Neural progenitor cell (in vitro differentiated cells): ENCODE measurements at places on chromosomes 5 and 9. TPM values are rescaled to one million over a fixed set of nuclear protein-coding genes. Genes with fewer than 3 reads are reported as not detected.

- peak; percentile 7 for DNase-seq
- no peaks in the 10 kb centered on the region for H3K4me1 ChIP-seq
- H3K27me3 ChIP-seq = no peaks in the 10 kb centered on the region
- H3K27ac ChIP-seq = no peak overlapping the region
- no peak overlapping the region for H3K4me3 ChIP-seq
These were observed 167.2 kb downstream of the HMHB1 start for GRCh38 chr5:143979044-143979690.

- no peaks in the 10 kb centered on the region for H3K36me3 ChIP-seq
- H3K4me1 ChIP-seq = peaks cover 15% of the 10 kb centered on the region
- DNase-seq = peak; percentile 86
- H3K27ac ChIP-seq = no peak overlapping the region
These were observed 6.2 kb downstream of the NKX2-5 start for GRCh38 chr5:173228639-173229381.

- H3K27ac ChIP-seq = no peak overlapping the region
- H3K4me1 ChIP-seq = no peaks in the 10 kb centered on the region
- H3K27me3 ChIP-seq = no peaks in the 10 kb centered on the region
- peak; percentile 42 for DNase-seq
These were observed 7.7 kb downstream of the MAPK9 start for GRCh38 chr5:180284149-180284548.

GRCh38 chr5:145752947-145753346 is 82.2 kb downstream of the PRELID2 start:
- no peaks in the 10 kb centered on the region for H3K36me3 ChIP-seq
- peaks cover 15% of the 10 kb centered on the region for H3K4me1 ChIP-seq
- DNase-seq = peak; percentile 23
- no peaks in the 10 kb centered on the region for H3K27me3 ChIP-seq

GRCh38 chr5:73728493-73729273 is 102.7 kb downstream of the ARHGEF28 start:
- H3K27me3 ChIP-seq = no peaks in the 10 kb centered on the region
- no peak overlapping the region for H3K27ac ChIP-seq
- H3K4me3 ChIP-seq = no peak overlapping the region

DNA sequence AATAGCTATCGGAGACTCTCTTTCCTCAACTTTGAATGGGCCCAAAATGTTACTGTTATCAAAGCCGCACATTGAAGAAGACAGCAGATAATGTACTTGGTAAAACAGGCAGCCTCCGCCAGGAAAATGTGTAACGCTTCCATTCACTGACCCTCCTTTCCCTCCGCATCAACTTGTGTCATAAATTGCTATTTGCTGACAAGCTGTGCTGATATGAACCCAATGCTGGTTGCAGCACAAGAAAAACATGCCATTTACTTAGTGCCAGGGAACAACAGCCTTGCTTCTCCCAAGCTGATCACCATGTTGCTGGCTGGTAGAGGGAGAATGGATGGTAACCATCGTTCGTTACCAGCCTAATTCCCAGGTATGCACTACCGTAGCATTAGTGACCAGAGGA is 162.6 kb upstream of the PPP1R2B start:
- DNase-seq = no peak
- no peaks in the 10 kb centered on the region for H3K36me3 ChIP-seq
- no peak overlapping the region for H3K27ac ChIP-seq
- H3K27me3 ChIP-seq = no peaks in the 10 kb centered on the region
- H3K4me3 ChIP-seq = no peak overlapping the region
- H3K4me1 ChIP-seq = peaks cover 21% of the 10 kb centered on the region

C5orf52 gene
- not detected in 2 replicates for total RNA-seq

GRCh38 chr5:75640826-75641225 is 29.6 kb downstream of the ANKDD1B start:
- no peak overlapping the region for H3K4me3 ChIP-seq
- no peak for DNase-seq
- no peaks in the 10 kb centered on the region for H3K36me3 ChIP-seq
- H3K4me1 ChIP-seq = no peaks in the 10 kb centered on the region

GRCh38 chr5:65144136-65144871 is 337.4 kb downstream of the ADAMTS6 start:
- peaks cover 20% of the 10 kb centered on the region for H3K4me1 ChIP-seq
- H3K36me3 ChIP-seq = no peaks in the 10 kb centered on the region
- H3K4me3 ChIP-seq = no peak overlapping the region

TLE1 gene
- total RNA-seq = 51.9 and 54.7 TPM in 2 replicates

FLT4 gene
- total RNA-seq = 2.3 and 13.9 TPM in 2 replicates

GRCh38 chr5:33850100-33850594 is 41.6 kb downstream of the ADAMTS12 start:
- DNase-seq = peak; percentile 52
- H3K4me3 ChIP-seq = no peak overlapping the region
- no peaks in the 10 kb centered on the region for H3K36me3 ChIP-seq

DNA sequence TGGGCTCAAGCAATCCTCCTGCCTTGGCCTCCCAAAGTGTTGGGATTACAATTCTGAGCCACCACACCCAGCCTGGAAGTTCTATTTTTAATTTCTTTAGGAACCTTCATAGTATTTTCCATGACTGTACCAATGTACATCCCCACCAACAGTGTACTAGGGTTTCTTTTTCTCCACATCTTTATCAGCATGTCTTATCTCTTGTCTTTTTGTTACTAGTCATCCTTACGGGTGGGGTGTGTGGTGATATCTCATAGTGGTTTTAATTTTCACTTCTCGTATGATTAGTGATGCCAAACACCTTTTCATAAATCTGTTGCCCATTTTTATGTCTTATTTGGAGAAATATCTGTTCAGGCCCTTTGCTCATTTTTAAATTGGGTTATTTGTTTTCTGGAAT is 123.0 kb upstream of the MEF2C start:
- DNase-seq = no peak
- no peak overlapping the region for H3K27ac ChIP-seq
- H3K36me3 ChIP-seq = no peaks in the 10 kb centered on the region
- no peaks in the 10 kb centered on the region for H3K27me3 ChIP-seq

DNA sequence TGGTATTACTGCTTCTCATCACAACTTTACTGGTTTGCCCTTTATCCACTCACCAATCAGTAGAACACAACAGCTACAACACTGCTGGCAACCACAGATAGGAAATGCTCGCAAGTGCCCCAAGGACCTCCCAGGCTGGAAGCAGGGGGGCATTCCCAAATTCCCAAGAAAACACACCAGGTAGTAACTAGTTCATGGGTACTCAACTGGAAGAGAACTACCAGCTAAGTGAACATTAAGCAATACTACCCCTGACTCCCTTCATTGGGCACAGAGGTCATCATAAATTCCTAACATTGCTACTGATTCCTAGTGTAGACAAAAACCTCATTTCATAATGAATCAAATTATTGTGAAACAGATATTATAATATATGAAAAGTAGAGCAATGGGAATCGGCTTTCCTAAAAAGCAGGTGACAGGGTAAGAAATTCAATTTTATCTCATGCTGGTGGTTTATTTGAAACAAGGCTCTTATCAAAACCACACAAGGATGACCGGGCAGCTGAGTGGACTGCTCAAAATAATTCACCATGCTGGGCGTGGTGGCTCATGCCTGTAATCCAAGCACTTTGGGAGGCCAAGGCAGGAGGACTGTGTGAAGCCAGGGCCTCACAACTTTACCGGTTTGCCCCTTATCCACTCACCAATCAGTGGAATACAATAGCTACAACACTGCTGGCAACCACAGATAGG is 81.6 kb downstream of the TLE1 start:
- H3K36me3 ChIP-seq = peaks cover 7% of the 10 kb centered on the region
- DNase-seq = no peak
- no peak overlapping the region for H3K4me3 ChIP-seq
- H3K4me1 ChIP-seq = peaks cover 11% of the 10 kb centered on the region

EDIL3 gene
- total RNA-seq = 7.8 and 13.8 TPM in 2 replicates

DNA sequence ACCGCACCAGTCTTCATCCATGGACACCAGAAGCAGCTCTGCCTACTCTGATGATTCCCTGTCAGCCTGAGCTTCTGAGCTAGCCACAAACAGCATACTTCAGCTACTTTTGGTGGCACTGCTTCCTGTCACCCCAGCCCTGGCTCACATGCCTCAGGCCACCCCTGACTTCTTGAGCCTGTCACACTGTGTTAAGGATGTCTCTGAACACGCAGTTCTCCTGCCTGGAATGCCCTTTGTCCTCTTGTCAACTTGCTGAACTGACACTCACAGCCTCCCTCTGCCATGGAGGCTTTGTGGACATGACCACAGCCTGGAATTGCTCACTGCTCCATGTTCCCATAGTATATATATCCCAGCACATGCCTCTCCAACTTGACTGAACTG is 7.2 kb downstream of the MACROH2A1 start:
- no peak overlapping the region for H3K4me3 ChIP-seq
- H3K27me3 ChIP-seq = peaks cover 7% of the 10 kb centered on the region
- H3K36me3 ChIP-seq = no peaks in the 10 kb centered on the region
- no peak for DNase-seq

SLCO6A1 gene
- 0.51 and 2.1 TPM in 2 replicates for total RNA-seq

GPR151 gene
- total RNA-seq = not detected in 2 replicates

CDH18 gene
- total RNA-seq = 0.22 and 0.58 TPM in 2 replicates

LCN9 gene
- total RNA-seq = 2.4 and 6.6 TPM in 2 replicates

GRCh38 chr5:93583768-93584595 is 960 bp downstream of the NR2F1 start:
- peak overlapping the region; percentile 82 for H3K4me3 ChIP-seq
- H3K27ac ChIP-seq = no peak overlapping the region
- peak; percentile 89 for DNase-seq
- H3K27me3 ChIP-seq = peaks cover 85% of the 10 kb centered on the region
- peaks cover 13% of the 10 kb centered on the region for H3K4me1 ChIP-seq
- H3K36me3 ChIP-seq = no peaks in the 10 kb centered on the region

DNA sequence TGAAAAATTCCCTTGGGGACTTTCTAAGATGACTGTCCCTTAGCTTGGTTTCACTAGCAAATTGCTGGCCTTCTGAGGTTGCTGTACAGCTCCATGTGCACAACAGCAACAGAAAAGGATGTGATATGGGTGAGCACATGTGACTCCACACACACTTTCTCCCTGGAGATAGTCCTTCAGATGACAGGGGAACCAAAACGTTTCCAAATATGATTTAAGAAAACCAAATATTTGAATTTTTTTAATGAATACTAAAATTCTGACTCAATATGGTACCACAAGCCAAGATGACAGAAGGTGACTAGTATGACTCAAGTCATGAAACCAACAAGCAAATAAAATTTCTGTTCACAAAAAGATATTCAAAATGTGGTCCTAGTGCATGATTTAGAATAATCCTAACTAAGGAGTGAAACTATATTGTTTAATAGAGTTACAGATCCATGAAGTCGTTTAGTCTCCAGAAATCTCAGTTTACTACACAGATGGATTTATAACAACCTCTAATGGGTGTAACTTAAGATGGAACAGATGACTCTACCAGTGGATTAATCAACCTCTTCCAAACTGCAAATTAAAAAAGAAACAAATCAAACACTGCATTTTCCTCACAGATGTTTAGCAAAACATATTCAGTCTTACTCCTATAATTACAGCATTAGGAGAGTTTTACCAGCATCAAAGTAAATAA is 144.8 kb upstream of the PIK3R1 start:
- no peak overlapping the region for H3K27ac ChIP-seq
- peaks cover 8% of the 10 kb centered on the region for H3K4me1 ChIP-seq
- H3K36me3 ChIP-seq = no peaks in the 10 kb centered on the region

GRCh38 chr5:53892224-53892623 is 331.8 kb downstream of the NDUFS4 start:
- H3K4me3 ChIP-seq = no peak overlapping the region
- DNase-seq = no peak
- H3K27me3 ChIP-seq = no peaks in the 10 kb centered on the region
- H3K36me3 ChIP-seq = no peaks in the 10 kb centered on the region
- H3K27ac ChIP-seq = no peak overlapping the region

- no peak for DNase-seq
- no peaks in the 10 kb centered on the region for H3K27me3 ChIP-seq
- H3K27ac ChIP-seq = no peak overlapping the region
- H3K36me3 ChIP-seq = no peaks in the 10 kb centered on the region
These were observed 1107.8 kb upstream of the SEMA6A start for GRCh38 chr5:117682416-117682815.

ANKRD55 gene
- not detected in 2 replicates for total RNA-seq

GRCh38 chr9:71465392-71465791 is 302.9 kb downstream of the CEMIP2 start:
- no peaks in the 10 kb centered on the region for H3K27me3 ChIP-seq
- DNase-seq = no peak
- no peak overlapping the region for H3K27ac ChIP-seq
- no peak overlapping the region for H3K4me3 ChIP-seq
- no peaks in the 10 kb centered on the region for H3K4me1 ChIP-seq
- no peaks in the 10 kb centered on the region for H3K36me3 ChIP-seq

GRCh38 chr5:66742896-66743247 is 146.7 kb downstream of the MAST4 start:
- no peak overlapping the region for H3K4me3 ChIP-seq
- no peaks in the 10 kb centered on the region for H3K36me3 ChIP-seq
- H3K27me3 ChIP-seq = no peaks in the 10 kb centered on the region
- DNase-seq = no peak

DNA sequence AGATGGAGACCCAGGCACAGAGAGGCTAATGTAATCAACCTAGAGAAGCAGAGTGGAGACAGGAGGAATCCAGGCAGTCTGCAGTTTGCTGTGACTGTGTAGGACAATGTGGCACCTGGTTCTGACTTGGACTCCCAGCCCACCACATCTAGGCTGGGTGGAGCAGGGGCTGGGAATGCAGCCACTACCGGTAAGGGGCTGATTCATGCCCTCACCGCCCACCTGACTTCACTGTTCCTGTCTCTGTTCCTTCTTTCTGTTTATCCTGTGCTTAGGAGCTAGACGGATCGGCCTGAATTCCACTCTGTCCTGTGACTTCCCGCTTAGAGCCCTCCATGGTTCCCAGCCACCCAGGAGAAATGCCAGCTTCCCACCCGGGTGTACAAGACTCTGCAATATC is 2.6 kb downstream of the PDLIM4 start:
- no peak overlapping the region for H3K4me3 ChIP-seq
- peaks cover 13% of the 10 kb centered on the region for H3K4me1 ChIP-seq
- H3K36me3 ChIP-seq = no peaks in the 10 kb centered on the region
- no peak for DNase-seq
- no peak overlapping the region for H3K27ac ChIP-seq
- peaks cover 19% of the 10 kb centered on the region for H3K27me3 ChIP-seq

OMD gene
- total RNA-seq = not detected in 2 replicates

GRCh38 chr9:128706045-128706444 is 3.7 kb downstream of the PKN3 start:
- no peak for DNase-seq
- H3K27ac ChIP-seq = no peak overlapping the region
- H3K4me1 ChIP-seq = no peaks in the 10 kb centered on the region
- peaks cover 8% of the 10 kb centered on the region for H3K27me3 ChIP-seq
- no peak overlapping the region for H3K4me3 ChIP-seq

SARDH gene
- 3.9 and 9.2 TPM in 2 replicates for total RNA-seq

DNA sequence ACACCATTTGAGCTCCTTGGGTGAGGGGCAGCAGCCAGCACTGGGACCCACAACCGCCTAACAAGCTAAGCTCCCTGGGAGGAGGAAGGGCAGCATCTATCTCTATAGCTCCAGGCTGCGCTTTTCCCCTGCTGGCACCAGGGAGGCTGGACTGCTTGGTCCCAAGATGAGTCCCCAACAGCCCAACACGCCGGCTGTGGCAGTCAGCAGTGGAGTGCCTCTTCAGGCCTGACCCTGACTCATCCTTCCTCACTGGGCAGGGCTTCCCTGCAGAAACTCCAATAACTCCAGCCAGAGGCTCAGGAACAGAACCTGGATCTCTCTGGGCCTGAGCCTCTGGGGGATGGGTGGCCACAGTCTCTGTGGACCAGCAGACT is 113.7 kb upstream of the ADAMTS16 start:
- H3K4me1 ChIP-seq = peaks cover 8% of the 10 kb centered on the region
- DNase-seq = no peak
- H3K36me3 ChIP-seq = no peaks in the 10 kb centered on the region
- no peak overlapping the region for H3K4me3 ChIP-seq

- no peak for DNase-seq
- no peaks in the 10 kb centered on the region for H3K4me1 ChIP-seq
- H3K27ac ChIP-seq = no peak overlapping the region
- no peak overlapping the region for H3K4me3 ChIP-seq
These were observed 15.9 kb downstream of the FBXW5 start for GRCh38 chr9:136928591-136928990.
